ENCODE measurements at places on chromosomes 7 and 10. TPM values are rescaled to one million over a fixed set of nuclear protein-coding genes. Genes with fewer than 3 reads are reported as not detected.

ATP6V0A4 gene
- not detected for total RNA-seq

DNA sequence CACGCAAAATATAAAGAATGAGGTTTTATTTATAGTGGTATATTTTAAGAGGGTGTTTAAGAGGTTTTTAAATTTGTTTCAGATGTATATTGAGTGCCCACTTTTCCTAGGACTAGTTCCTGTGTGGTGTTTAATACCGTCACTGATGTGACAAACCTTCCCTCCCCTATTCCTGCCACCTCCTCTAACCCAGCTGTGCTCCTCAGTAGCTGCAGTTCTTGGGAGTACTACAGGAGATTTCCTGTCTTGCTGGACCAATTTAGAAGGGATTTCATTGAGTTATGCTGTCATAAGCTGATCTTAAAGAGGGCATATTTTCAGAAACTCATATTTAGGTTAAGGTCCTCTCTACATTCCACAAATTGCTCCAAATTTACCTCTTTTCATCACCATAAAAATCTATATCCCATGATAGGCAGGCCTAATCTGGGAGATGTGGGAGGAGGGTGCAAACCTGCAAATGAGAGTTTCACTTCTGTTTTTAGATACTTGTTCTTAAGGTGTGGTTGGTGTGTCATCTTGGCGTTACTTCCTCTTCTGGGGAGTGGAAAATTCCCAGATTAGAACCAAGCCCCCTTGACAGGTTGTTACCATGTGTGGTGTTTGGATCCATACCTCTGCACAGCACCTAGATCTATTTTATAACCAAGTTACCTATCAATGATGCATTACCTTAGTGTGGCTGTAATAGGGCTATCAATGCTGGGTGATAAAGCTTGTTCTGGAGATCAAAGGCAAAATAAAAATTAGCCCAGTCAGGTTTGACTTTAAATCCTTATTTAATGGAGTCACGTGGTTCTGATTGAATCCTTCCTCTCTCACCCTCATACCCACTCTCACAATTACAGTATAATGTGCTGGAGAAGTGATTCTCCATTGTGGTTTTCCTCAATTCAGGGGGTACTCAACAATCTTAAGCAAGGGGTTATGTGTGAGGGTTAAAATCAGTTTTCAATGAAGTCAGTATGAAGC, 141.1 kb downstream of the CDK14 start:
- H3K4me1 ChIP-seq: peaks cover 35% of the 10 kb centered on the region
- H3K36me3 ChIP-seq: no peaks in the 10 kb centered on the region
- H3K27ac ChIP-seq: no peak overlapping the region
- no peak for DNase-seq
- H3K27me3 ChIP-seq: no peaks in the 10 kb centered on the region

DNA sequence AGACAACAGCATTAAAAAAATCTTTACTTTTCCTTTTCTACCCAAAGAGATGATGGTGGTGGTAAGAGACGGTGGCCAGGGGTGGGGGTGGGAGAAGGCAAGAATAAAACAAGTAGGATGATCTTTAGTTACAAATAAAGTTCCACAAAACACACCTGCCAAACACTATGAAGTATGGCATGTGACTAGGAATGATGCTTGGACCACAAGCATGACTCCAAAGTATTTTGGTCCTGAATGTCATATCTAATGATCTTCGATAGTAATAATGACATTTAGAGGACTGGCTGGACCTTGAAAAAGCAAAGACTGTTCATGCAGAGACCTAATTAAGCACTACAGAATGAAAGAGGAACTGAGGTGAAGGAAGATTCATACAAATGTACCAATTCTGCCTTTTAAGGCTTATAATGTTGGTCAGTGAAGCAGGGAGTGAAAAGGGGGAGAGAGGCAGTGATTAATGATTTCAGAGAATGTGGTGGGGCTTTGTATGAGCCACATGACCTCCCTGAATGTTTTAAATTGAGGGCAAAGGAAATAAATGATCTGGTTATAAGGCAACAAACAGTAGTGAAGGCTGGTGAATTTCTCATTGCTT, 29.6 kb upstream of the DKK1 start:
- no peak overlapping the region for H3K4me3 ChIP-seq
- H3K4me1 ChIP-seq: peaks cover 6% of the 10 kb centered on the region
- DNase-seq: no peak
- no peak overlapping the region for H3K27ac ChIP-seq
- no peaks in the 10 kb centered on the region for H3K27me3 ChIP-seq

DNA sequence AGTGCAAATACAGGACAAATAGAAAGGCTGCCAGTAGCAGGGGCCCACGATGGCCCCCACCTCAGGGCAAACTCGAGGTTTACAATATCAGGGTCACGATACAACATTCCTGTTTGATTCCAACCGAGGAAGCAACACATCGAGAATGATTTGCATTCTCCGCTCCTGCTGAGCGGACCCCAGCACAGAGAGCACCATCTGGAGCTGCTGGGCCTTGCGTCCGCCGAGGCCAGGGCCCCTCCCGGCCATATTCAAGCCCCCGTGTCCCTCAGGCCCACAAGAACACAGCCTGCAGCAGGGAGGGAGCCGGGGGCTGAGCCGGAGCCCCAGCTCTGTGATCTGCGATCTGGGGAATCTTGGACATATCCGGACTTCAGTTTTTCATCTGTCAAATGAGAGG, 84.3 kb downstream of the PRKAG2 start:
- no peak overlapping the region for H3K4me3 ChIP-seq
- peaks cover 26% of the 10 kb centered on the region for H3K4me1 ChIP-seq
- H3K36me3 ChIP-seq: no peaks in the 10 kb centered on the region
- no peak overlapping the region for H3K27ac ChIP-seq
- H3K27me3 ChIP-seq: no peaks in the 10 kb centered on the region

DNA sequence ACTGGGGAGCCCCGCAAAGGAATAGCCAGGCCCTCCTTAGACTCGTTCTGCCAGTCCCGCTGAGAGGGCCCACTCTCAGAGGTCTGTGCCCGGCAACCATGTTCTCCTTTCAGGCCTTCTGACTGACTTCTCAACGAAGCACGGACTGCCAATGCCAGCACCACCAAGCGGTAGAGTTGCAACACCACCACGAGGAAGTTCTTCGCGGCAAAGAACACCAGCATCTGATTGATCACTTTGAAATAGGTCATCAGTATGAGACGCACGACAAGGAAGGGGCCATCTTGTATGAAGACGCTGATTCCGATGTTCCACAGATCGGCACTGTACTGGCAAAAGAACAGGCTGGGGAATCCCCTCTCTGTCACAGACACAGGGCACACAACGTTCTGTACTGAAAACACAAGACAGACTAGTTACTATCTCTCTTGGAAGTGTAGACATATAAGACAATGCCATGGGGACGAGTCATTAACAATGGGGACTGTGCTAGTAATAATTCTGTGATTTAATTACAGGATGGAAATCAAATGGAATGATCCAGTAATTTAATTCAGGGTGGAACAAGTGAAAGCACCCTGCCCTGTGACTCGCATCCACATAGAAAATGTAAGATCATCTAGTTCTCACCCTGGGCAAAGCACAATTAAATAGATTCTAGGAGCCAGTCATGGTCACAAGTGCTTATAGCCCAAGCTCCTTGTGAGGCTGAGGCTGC, 42.7 kb downstream of the TMEM26 start:
- no peak overlapping the region for H3K27ac ChIP-seq
- H3K36me3 ChIP-seq: no peaks in the 10 kb centered on the region

DNA sequence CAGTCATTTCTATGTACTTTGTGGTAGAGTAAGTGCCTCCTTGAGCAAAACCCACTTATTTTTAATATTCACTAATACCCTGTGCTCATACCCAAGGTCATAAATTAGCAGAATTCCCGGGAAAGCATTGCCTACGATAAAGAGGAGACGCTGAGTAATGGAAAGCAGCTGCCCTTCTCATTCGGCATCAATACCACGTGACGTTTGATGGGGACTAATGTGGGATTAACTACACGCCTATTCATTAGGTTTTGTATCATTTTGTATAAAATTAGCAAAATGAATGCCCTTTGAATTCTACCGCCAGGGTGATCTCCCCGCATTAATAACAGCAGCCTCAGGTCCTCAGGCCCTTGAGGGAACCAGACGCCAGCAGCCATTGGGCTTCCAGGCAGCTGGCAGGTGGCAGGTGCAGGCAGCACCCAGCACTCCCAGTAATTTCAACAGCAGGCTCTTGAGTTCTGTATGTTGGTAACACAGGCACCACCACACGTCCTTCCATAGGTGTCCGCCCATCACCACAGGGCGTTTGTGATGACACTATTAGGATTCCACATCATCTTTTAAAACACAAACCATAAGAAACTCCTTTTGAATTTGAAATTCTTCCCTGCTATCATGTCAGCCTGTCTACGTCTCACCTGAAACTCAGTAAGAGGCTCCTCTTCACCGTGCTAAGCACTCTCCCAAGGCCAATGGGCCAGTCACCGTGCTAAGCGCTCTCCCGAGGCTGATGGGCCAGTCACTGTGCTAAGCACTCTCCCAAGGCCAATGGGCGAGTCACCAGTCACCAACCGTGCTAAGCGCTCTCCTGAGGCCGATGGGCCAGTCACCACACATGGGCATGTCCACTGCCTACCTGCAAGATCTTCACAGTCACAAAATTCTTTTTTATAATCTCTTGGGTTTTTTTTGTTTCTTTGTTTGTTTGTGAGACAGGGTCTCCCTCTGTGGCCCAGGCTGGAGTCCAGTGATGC, 509.4 kb downstream of the PTPRN2 start:
- no peak overlapping the region for H3K4me3 ChIP-seq
- H3K27ac ChIP-seq: no peak overlapping the region
- no peaks in the 10 kb centered on the region for H3K4me1 ChIP-seq
- no peaks in the 10 kb centered on the region for H3K36me3 ChIP-seq

DNA sequence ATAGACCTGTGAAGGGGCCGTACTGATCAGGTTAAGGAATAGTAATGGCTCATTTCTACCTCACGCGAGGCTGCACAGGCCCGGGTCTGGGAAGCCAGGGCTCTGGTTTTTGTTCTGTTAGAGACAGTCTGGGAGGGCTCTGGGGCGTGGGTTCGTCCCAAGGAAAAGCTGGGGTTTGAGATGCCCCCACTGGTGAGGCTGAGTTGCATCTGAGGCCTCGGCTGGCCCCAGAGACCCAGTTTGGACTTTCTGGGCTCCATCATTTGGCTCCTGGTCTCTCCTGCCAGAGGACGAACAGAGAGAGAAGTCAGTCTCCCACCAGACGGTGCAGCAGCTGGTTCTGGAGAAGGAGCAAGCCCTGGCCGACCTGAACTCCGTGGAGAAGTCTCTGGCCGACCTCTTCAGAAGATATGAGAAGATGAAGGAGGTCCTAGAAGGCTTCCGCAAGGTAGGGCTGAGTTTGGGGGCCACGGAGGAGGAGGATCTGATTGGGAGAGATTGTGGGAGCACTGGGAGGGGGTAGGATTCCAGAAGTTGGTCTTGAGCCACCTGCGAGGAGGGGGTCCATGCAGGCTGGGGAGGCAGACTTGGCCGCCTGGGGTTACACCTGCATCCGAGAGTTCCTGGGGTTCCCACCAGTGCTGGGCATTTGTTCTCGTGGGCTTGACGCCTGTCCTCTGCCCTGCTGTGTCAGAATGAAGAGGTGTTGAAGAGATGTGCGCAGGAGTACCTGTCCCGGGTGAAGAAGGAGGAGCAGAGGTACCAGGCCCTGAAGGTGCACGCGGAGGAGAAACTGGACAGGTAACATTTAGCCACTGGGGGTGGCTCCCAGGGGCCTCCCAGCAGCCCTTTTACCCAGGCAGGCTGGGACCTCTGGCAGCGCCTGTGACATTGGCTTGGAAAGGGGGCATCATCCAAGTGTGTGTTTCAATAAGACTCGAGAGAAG, 22.5 kb upstream of the BTBD16 start:
- H3K36me3 ChIP-seq: peaks cover 77% of the 10 kb centered on the region
- peaks cover 82% of the 10 kb centered on the region for H3K4me1 ChIP-seq
- H3K27me3 ChIP-seq: no peaks in the 10 kb centered on the region
- peak overlapping the region; percentile 42 for H3K27ac ChIP-seq
- DNase-seq: no peak

DNA sequence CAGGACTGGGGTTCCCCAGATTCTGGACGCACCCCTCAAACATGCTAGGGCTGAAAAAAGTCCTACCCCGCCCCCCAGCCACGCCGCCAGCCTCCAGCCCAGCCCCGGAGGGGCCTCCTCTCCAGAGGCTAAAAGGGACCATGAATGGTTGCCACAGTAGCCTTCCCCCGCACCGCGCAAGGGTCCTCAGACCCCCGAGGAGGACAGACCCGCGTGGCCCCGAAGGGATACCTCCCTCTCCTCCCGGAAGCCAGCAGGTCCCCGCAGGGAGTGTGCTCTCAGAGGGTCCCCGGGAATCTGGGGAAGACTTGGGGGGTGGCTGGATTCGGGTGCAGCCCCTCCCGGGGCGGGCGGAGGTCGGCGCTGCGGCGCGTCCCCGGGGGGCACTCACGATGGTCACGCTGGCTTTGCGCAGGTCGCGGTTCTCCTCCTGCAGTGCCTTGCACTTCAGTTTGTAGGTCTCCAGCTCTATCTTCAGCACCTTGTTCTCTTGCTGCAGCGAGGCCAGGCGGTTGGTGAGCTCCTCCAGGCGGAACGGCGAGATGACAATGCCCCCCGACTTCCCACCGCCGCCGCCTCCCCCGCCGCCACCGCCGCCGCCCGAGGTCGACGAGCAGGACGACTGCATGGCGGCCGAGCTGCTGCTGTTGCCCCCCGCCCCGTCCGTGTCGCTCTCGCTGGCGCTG, 482 bp downstream of the CCDC6 start:
- peak overlapping the region; percentile 98 for H3K4me3 ChIP-seq
- H3K27ac ChIP-seq: peak overlapping the region; percentile 96
- H3K4me1 ChIP-seq: peaks cover 58% of the 10 kb centered on the region
- H3K36me3 ChIP-seq: no peaks in the 10 kb centered on the region
- no peaks in the 10 kb centered on the region for H3K27me3 ChIP-seq

DNA sequence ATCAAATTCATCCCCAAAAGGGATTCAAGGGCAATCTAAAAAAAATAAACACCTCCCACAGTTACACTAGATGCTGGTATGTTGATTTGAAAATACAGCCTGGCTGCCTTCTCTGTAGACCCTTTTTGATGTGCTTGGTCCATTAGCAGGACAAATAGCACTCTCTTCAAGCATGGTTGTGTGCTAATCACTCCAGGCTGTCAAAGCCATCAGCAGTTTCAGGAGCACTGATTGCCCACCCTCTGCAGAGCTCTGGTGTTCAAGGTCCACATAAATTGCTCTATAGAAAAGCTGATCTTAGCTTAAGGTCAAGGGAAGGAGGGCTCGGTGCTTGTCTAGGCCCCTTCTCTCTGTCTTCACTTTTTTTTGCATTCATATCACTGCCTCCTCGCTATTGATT, 35.4 kb downstream of the PRR15 start:
- H3K4me1 ChIP-seq: no peaks in the 10 kb centered on the region
- no peak overlapping the region for H3K27ac ChIP-seq
- H3K4me3 ChIP-seq: no peak overlapping the region
- no peaks in the 10 kb centered on the region for H3K36me3 ChIP-seq
